SJSA1 (cell line): ENCODE measurements at places on chromosomes 16 and 17. TPM values are rescaled to one million over a fixed set of nuclear protein-coding genes. Genes with fewer than 3 reads are reported as not detected.

RNF157 gene
- total RNA-seq: 4.6 and 9.4 TPM in 2 replicates

EFNB3 gene
- total RNA-seq: not detected in 2 replicates

YPEL3 gene
- 3.1 and 4.8 TPM in 2 replicates for total RNA-seq

TRIM47 gene
- total RNA-seq: 11.9 and 17.5 TPM in 2 replicates

CDRT4 gene
- 0.24 TPM in 1 of 2 replicates, not detected in the other for total RNA-seq

KRT39 gene
- total RNA-seq: not detected in 2 replicates

PITPNM3 gene
- total RNA-seq: 6.0 and 8.6 TPM in 2 replicates

GRCh38 chr17:32609085-32609484 is 122.3 kb downstream of the CDK5R1 start:
- H3K4me1 ChIP-seq: no peaks in the 10 kb centered on the region
- no peaks in the 10 kb centered on the region for H3K36me3 ChIP-seq
- H3K4me3 ChIP-seq: no peak overlapping the region

DNA sequence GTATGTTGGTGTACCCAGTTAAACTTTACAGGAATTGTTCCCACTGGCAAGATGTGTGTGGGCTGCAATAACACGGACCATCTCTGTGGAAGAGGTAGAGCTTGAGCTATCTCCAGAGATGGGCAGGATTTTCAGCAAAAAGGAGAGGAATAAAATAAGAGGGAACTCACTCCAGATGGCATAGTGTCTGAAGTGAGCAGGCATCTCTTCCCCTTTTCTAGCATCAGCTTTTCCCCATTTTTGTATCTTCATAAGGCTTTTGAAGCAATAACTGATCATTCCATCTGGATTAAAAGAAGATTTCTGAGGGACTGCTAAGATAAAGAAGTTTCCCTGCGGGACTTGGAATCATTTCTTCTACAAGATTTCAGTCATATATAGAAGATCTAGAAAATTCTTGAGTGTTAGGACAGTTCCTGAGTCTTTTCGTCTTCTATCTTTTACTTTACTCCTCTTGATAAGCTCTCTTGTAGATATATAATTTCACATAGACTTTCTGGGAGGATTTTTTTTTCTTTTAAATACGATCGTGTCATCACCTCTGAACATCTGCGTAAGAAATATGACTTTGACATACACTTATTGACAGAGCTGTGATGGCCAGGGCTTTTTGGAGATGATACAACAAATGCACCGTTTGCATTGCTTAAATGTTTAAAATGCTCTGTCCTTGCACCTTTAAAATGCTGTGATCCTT is 2.1 kb downstream of the CPD start:
- no peak overlapping the region; the same call in 1 of the 2 replicates for H3K4me3 ChIP-seq
- peaks cover 13% of the 10 kb centered on the region for H3K36me3 ChIP-seq
- no peak for DNase-seq
- H3K4me1 ChIP-seq: peaks cover 29% of the 10 kb centered on the region

DNA sequence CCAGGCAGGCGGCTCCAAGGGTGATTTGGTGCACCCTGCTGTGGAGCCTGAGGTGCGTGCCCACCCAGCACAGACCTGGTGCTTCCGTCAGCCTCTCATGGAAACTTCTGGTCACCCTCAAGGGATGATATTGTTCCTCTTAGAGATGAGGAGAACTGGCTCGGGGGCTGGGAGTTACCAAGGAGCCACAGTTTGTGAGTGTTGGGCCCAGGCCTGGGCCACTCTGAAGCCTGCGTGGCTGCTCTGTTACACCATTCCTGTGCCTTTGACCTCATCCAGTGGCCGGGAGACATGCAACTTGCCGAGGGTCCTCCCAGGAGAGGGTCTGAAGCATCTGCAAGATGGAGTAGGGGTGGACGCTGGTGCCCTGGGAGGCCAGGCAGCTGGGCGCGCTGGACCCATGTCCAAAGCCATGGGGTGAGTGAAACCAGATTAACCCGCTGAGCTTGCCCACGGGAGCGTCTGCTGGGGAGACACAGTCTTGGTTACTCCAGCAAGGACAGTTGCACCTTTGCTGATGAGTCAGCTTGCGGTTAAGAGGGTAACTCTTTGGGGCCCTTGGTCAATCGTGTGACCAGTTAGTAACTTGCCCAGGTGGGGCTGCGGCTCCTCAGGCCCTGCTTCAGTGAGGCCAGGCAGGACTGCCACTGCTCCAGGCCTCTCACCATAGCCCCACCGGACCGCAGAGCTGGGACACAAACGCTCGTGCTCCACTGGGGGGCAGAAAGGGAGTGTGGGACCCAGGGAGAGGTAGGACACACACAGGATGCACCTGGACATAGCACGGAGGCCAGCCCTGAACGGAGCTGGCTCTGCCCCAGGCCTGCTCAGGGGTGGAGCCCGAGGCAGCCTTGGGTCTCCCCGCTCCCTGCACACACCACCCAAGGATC is 7.5 kb downstream of the C16orf90 start:
- H3K27ac ChIP-seq: no peak overlapping the region
- H3K4me1 ChIP-seq: no peaks in the 10 kb centered on the region

DNA sequence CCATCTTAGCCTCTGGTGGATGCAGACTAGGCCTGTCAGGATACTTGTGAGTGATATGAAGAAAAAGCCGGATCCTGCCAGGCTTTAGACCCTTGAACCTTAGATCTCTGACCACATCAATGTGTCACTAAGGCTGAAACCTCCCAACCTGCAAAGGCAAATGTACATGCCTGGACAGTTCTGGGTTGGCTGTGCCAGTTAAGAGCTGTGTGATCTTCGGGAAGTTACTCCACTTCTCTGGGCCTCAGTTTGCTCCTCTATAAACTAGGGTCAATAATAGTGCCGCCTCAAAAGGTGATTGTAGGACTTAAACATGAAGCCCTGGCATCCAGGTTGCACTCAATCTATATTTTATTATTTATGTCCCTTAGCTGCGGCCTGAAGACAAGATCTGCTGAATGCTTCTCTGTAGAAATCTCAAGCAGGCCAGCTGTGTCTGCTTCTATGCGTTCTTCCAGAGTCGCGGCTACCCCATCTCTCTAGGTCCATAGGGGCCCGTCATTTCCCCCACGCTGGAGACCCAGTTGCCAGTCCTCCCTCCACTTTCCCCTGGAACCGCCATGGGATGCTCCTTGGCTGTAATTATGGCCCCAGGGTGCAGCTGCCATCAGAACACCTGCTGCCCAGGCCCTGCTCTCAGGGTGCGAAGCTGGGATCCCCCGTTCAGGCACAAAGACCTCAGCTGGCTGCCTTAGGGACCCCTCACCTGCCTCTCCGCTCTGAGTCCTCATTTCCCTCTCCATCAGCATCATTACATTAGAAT is 50.2 kb downstream of the AKAP1 start:
- no peak overlapping the region for H3K4me3 ChIP-seq
- no peaks in the 10 kb centered on the region for H3K36me3 ChIP-seq
- DNase-seq: no peak
- H3K27ac ChIP-seq: no peak overlapping the region

GRCh38 chr17:51869387-51869786 is 289.1 kb downstream of the CA10 start:
- no peak overlapping the region for H3K27ac ChIP-seq
- no peaks in the 10 kb centered on the region for H3K4me1 ChIP-seq
- no peak overlapping the region for H3K4me3 ChIP-seq
- no peaks in the 10 kb centered on the region for H3K27me3 ChIP-seq
- H3K36me3 ChIP-seq: no peaks in the 10 kb centered on the region

- H3K4me3 ChIP-seq: peak overlapping the region; percentile 83
- H3K36me3 ChIP-seq: peaks cover 8% of the 10 kb centered on the region
- no peaks in the 10 kb centered on the region for H3K27me3 ChIP-seq
- peak overlapping the region; percentile 94 for H3K27ac ChIP-seq
- H3K4me1 ChIP-seq: peaks cover 21% of the 10 kb centered on the region
These were observed 15.4 kb downstream of the NAA60 start for GRCh38 chr16:3458852-3459361.

GRCh38 chr16:14586637-14587305 is 43.3 kb downstream of the PARN start:
- H3K4me1 ChIP-seq: no peaks in the 10 kb centered on the region
- DNase-seq: no peak
- no peaks in the 10 kb centered on the region for H3K27me3 ChIP-seq
- H3K27ac ChIP-seq: no peak overlapping the region

- H3K4me3 ChIP-seq: peak overlapping the region; percentile 7
- no peaks in the 10 kb centered on the region for H3K27me3 ChIP-seq
- peak overlapping the region; percentile 80 for H3K27ac ChIP-seq
- H3K36me3 ChIP-seq: no peaks in the 10 kb centered on the region
- peak; percentile 99 for DNase-seq
These were observed 8.9 kb upstream of the TIMP2 start for GRCh38 chr17:78933959-78934568.

DNA sequence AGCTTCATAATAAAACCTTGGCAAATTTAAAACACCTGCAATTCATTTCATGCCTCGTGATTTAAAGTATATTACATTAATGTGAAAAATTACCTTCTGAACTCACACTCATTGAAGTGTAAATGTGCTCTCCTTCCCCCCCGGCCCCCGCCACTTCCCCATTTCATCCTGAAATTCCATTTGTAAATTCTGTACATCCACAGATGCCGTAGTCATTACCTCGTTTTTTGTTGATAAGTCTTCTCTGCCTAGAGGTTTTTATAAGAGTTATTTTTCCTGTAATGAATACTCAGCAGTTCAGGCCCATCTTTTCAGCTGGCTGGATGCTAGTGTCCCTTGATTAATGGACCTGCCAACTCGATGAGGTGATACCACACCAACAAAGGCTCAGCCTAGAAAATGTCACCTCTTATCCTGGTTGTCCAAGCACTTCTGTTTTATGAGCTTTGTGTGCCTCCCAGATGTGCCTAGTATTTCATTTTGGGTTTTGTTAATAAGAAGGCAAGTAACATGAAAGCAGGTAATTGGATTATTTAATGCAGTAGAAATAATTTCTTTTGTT is 64.8 kb upstream of the KIFC3 start:
- no peak overlapping the region for H3K27ac ChIP-seq
- no peaks in the 10 kb centered on the region for H3K27me3 ChIP-seq
- no peak overlapping the region for H3K4me3 ChIP-seq
- DNase-seq: no peak
- no peaks in the 10 kb centered on the region for H3K36me3 ChIP-seq

DNA sequence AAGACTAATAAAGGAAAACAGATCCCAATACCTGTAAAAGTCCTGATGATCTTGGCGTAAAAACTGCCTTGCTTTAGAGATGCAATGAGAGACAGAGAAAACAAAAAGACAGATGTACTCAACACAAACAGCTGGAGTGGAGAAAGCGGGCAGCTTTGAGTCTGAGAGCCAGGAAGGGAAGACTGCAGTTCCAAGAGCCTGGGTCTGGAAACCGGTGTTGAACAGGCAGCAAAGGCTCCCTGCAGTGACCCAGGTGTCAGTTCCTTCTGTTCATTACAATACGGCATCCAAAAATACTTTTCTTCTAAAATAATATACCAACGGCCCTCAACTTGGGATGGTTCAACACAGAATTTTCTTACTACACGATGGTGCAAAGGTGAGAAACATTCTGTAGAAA is 29.6 kb downstream of the VPS53 start:
- no peak for DNase-seq
- no peak overlapping the region for H3K27ac ChIP-seq
- H3K27me3 ChIP-seq: no peaks in the 10 kb centered on the region
- no peak overlapping the region for H3K4me3 ChIP-seq
- H3K4me1 ChIP-seq: peaks cover 18% of the 10 kb centered on the region
- H3K36me3 ChIP-seq: peaks cover 45% of the 10 kb centered on the region

DNA sequence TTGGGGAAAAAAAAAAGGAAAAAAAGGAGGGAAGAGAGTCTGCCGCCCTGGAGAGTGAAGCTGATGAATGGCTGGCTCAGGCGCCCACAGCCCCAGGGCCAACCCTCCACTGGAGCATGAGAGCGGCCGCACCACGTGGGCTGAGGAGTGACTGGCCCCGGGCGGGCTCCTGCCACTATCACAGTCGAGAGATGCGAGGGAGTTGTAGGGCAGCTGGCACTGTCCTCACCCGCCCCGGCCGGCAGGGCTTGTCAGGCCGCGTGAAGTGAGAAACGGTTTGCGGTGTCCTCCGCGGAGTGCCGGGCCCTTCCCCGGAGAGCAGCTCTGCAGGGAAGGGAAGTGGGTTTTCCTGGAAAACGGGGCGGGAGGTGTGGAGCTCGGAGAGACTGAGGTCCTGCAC is 45.9 kb downstream of the JPH3 start:
- H3K27ac ChIP-seq: no peak overlapping the region
- H3K27me3 ChIP-seq: peaks cover 56% of the 10 kb centered on the region
- H3K4me1 ChIP-seq: no peaks in the 10 kb centered on the region
- no peaks in the 10 kb centered on the region for H3K36me3 ChIP-seq
- DNase-seq: no peak

DNA sequence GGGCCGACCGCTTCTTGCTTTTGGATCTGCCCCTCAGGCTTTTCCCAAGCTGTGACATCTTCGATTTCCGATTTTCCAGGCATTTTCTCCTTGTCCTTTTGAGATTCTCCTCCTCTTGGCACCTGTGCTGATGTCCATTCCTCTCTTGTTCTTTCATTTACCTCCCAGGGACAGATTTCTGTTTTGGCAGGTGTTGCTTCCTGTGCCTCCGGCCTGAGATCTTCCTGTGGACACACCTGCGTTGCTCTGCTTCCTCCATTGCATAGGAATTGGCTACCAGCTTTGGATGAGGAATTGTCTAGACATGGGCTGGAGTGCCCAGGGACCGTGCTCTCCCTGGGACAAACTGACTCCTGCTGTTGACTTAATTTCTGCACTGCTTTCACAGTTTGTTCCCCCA is 15.1 kb downstream of the GPR179 start:
- no peak overlapping the region for H3K4me3 ChIP-seq
- no peaks in the 10 kb centered on the region for H3K4me1 ChIP-seq
- H3K27me3 ChIP-seq: 0 out of 2 replicates have a peak, but pooled peaks cover 5% of the 10 kb centered on the region
- no peak for DNase-seq
- no peaks in the 10 kb centered on the region for H3K36me3 ChIP-seq

- no peaks in the 10 kb centered on the region for H3K36me3 ChIP-seq
- H3K27me3 ChIP-seq: no peaks in the 10 kb centered on the region
- no peaks in the 10 kb centered on the region for H3K4me1 ChIP-seq
- DNase-seq: no peak
These were observed 12.7 kb upstream of the COTL1 start for GRCh38 chr16:84630446-84631152.

GRCh38 chr17:65984299-65984698 is 207.6 kb downstream of the CEP112 start:
- DNase-seq: no peak
- no peak overlapping the region for H3K27ac ChIP-seq
- H3K4me1 ChIP-seq: no peaks in the 10 kb centered on the region
- no peak overlapping the region for H3K4me3 ChIP-seq

DNA sequence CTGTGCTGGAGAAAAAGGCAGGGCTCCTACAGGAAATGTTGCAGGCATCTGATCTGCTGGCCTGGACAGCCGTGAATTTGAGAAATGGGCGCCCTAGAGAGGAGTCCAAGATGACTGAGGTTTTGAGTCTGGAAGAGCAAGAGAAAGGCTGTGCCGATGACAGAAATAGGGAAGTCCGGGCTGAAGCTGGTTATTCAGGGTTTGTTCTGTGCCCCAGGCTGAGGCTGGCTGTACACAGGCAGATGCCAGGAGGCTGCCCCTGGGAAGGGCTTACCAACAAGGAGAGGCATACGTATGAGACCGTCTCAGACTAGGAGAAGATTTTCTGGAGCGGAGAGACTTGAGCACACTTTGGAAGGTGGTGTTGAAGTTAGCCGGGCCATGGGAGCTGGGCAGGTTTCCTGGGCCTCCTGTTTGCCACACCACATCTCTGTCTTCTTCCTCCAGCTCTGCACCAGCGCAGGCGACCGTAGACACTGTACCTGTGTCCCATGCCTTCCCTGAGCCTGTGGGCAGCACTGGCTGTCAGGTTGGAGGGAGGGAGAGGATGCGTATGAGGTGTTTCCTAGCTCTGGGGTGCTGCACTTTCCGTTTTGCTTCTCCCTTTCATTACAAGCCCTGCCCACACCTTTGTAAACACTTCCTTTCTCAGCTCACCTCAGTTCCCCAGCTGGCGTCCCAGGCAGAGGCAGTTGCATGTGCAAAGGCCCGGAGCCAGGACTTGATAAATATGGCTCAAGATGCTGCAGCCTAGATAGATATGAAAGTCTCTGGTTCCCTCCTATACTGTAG is 80.8 kb downstream of the SPECC1 start:
- no peaks in the 10 kb centered on the region for H3K36me3 ChIP-seq
- no peak for DNase-seq
- no peak overlapping the region for H3K4me3 ChIP-seq
- no peak overlapping the region for H3K27ac ChIP-seq
- no peaks in the 10 kb centered on the region; the same call in 1 of the 2 replicates for H3K27me3 ChIP-seq
